ENCODE measurements at places on chromosomes 13 and 19.

GRCh38 chr13:112078216-112078615, 11.3 kb downstream of the SOX1 start:
- DNase-seq = no peak

- DNase-seq = no peak
Measured at GRCh38 chr13:95269756-95270155, 31.5 kb downstream of the ABCC4 start.

- DNase-seq = no peak
Measured at GRCh38 chr19:13734751-13735150, 29.6 kb upstream of the MRI1 start.

- DNase-seq = no peak
Measured at GRCh38 chr19:38152461-38153379, 71.3 kb downstream of the DPF1 start.
